ENCODE measurements at places on chromosomes 5 and 9. TPM values are rescaled to one million over a fixed set of nuclear protein-coding genes. Genes with fewer than 3 reads are reported as not detected.

Gene DOCK8
- 13.5 TPM for total RNA-seq

DNA sequence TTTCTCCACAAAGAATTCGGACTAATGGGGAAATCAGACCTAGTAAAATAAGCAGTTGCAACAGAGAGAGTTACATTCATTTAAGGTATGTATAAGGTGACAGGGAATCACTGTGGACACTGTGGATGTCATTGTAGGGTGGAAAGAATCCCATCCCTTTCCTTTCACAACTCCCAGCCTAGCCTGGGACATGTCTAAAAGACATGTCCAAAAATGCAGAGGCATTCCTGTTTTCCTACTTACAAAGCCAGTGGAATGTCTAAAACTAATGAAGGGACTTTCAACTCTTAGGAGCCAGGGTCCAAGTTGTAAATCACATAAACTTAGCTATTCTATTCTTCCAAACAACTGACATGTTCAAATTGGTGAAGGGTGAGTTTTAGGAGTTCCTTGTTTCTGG lies 511.0 kb downstream of the PRELID2 start:
- no peak for DNase-seq

Gene CXXC5
- total RNA-seq, result 28.3 TPM

Gene ADAMTS19
- 1.6 TPM for total RNA-seq

- no peak for DNase-seq
Observed at GRCh38 chr5:8954801-8955200, 591.1 kb downstream of the SEMA5A start.

GRCh38 chr9:133263557-133263956 lies 11.4 kb downstream of the ABO start:
- DNase-seq, result no peak

DNA sequence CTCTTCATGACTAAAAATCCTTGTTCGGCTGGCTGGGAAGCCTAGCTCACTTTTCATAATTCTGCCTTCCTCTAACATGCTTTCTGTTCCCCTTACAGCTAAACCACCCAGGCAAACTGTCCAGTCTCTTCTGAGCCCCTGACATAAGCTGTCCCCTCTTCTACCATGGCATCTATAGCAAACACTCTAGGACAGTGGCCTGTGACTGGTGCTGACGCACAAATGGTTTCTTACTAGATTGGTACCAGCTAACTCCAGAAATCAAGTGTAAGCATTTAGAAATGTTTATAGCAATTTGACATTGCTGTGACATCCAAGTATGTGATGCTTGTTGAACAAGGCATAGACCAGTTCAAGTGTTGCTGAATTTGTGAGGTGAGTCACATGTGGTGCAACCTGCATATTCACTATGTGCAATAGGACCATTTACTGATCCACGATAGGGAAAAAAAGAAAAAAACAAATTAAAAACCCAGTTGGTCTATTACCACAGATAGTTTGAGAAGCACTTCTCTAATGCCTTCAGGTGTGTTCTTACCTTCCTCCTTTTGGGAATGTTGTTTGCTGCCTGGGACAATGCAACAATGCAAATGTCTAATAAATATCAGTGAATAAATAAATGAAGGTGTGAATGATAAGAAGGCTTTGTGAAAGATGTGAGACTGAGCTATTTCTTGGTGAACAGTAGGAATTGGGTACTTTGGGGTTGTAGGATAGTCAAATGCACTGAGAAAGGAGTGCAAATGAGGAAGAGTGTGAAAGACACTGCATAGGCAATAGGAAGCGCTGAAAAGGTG lies 22.4 kb downstream of the ELOVL7 start:
- no peak for DNase-seq

GRCh38 chr5:150670275-150670947 lies 9.4 kb downstream of the MYOZ3 start:
- DNase-seq, result no peak

GRCh38 chr5:81749561-81750307 lies 1.2 kb downstream of the SSBP2 start:
- peak; percentile 38 for DNase-seq

GRCh38 chr9:76351006-76351405 lies 43.2 kb downstream of the RFK start:
- DNase-seq, result no peak

- peak; percentile 9 for DNase-seq
Observed at GRCh38 chr9:110340306-110340705, 2.6 kb upstream of the TXNDC8 start.

GRCh38 chr9:22483528-22484070 lies 37.0 kb downstream of the DMRTA1 start:
- DNase-seq, result no peak

- no peak for DNase-seq
Observed at GRCh38 chr9:117413346-117414219, 1.3 kb downstream of the ASTN2 start.

Gene ERMP1
- total RNA-seq, result 29.5 TPM

DNA sequence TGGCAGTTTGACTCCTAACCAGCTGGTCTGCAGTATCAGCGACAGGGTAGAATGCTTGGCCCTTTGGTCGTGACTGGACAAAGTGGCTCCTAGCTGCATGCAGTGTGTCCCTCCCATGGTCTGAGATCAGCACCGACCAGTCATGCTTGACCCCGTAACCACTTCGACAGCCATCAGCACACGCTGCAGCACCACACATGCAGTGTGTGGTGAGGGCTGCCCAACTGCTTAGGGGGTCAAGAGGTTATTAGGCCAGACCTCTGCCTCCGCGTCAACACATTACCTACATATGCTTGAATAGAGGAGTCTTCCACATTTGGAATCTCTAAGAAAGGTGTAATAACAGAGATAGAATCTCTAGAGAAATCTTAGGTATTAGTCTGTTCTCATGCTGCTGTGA lies 139.1 kb downstream of the FSTL4 start:
- no peak for DNase-seq

GRCh38 chr5:154199671-154200220 lies 9.2 kb downstream of the GALNT10 start:
- DNase-seq, result no peak

DNA sequence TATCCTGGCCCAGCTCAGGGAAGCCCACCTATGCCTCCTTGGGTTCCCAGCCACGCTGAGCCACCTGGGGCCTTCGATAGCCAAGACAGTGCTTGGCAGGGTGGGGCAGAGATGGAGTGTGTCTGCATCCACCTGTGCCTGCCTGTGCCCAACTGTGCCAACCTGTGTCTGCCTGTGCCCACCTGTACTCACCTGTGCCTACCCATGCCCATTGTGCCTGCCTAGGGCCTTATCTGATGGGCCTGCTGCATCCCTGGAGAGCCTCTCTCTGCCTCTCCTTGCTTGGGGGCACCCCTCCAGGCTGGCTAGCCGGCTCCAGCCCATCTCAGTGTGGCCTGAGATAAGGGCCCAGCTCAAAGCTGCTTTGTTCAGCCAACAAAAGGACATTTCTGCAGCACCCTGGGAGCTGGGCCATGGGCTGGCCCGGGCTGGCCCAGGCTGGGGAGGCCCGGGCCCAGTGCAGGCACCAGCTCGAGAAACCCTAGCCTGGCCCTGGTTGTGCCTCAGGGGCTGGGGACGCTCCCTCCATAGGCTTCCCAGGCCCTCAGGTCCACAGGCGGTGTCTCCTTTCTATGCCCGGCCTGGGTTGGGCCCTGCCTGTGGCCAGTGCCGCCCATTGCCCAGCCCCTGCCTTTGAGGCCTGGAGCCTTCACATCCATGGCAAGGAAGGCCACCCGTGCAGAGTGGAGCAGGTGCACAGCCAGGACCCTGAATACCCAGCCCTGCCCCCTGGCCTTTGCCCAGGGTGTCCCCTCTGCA lies 37.3 kb upstream of the NOTCH1 start:
- no peak for DNase-seq

DNA sequence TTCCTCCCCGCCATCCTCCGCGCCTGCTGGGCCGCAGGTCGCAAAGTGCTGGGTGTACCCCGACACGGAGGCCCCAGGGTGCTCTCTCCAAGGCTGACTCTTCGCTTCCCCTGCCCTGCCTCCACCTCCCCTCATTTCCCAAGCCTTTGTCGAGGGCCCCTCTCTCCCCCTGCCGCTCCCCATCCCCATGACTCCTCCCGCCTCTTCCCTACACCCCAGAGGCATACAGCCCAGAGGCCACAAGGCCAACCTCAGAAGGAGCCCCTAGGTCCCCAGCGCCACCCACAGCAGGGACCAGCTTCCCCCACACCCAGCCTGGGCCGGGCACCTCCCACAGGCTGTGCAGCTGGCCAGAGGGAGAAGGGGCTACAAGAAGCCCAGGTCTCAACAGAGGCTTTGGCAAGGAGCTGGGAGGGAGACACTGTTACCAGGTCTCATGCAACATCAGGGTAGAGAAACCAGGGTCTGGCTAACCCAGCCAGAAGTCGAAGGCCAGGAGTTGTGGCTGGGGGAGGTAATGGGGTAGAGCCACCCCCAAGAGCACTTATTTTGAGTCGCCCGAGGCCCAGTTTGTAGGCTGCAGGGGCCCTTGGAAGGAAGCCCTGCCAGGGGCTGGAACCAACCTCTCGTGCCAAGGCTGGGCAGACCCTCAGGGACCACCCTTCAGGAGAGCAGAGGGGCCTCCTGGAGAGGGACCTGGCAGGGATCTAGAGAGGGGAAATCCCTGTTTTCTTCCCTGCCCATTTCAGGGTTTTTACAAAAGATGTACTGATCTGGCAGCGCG lies 24.5 kb upstream of the SARDH start:
- DNase-seq, result no peak

Gene PTPDC1
- total RNA-seq, result 5.7 TPM

- peak; percentile 60 for DNase-seq
Observed at GRCh38 chr5:39224196-39224761, 4.9 kb upstream of the FYB1 start.

DNA sequence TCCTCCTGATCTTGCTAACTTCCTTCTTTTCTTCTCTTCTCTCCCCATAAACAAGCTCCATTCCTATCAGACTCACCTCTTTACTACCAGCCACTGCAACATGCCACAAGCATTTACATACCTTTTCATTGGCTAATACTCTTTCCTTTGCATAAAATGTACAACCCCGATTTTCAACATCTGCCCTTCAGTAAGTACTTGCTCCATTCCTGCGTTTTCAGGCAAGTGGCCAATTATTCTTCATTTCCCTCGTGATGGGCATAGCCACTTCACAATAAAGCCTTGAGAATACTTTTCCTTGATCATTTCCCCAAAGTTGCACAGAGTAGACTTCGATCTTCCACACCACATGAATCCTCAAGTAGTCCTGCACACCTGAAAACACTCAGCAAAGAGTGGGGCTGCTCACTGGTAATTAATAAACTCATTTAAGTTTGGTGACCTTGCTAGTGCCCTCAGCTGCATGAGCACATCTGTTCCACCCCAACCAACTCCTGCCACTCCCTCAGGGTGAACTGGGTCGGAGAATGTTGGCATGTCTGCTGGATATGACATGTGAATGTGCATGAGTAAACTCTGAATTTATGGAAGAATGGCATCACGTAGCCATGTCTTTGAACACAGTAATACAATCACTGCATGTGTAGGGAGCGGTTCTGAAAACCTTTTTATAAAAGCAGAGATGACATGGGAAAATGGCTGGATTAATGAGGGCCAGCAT lies 535.8 kb downstream of the SEMA5A start:
- DNase-seq, result no peak

Gene C8G
- total RNA-seq, result 15.4 TPM

GRCh38 chr5:132471944-132472343 lies 18.6 kb downstream of the IRF1 start:
- DNase-seq, result peak; percentile 31

DNA sequence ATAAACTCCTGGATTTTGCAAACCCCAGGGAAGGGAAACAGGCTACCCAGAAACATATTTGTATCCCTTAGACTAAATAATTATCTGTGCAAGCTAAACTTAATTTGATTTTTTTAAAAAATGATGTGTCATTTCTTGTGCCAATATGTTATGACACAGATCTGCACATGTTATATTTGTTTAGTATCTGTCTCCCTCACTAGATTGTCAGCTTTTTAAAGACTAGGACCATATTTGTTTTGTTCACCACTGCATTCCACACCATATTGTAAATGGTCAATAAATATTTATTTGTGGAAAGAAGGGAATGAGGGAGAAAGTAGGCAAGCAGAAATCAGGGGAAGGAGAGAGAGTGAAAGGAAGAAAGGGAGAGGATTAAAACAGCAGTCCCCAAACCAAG lies 143.3 kb upstream of the TNPO1 start:
- no peak for DNase-seq

- no peak for DNase-seq
Observed at GRCh38 chr9:89412951-89413350, 85.0 kb downstream of the SEMA4D start.

DNA sequence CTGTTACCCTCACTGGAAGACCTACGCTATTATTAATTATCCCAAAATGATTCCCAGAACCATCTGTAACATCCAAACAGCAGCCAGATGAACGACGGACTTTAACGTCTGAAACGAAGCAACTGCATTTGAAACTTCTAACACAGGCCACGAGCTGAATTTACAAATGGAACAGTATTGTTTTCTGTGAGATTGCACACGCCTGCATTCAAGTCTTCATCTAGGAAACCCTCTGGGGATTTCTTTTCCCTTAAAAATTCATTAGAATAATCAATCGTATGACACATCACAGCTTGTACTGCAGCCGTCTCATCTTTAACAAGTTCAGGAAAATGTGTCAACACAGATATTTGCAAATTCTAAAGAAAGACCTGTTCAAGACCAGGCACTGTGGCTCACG lies 80.2 kb downstream of the MYO10 start:
- no peak for DNase-seq

DNA sequence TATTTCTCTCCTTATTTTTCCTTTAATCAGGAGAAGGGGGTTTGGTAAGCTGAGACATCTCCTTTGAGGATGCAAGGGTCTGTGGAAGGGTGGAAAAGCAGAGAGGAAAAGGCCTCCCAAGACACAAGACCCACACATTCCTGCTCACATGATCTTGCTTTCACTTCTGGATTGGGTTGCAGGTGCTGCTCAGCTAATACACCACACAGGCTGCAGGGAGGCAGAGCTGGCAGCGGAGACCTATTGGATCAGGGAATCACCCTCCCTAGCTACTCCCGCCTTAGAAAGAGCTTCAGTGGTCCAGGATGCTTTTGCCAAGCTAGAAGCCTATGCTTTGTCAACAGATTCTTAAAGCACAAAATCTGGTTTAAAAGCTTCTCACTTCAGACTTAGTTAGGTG lies 87.6 kb upstream of the IL33 start:
- DNase-seq, result no peak

Gene PPIC
- total RNA-seq, result 49.7 TPM

Gene INSYN2B
- not detected for total RNA-seq

- no peak for DNase-seq
Observed at GRCh38 chr5:168987543-168988300, 313.2 kb downstream of the SLIT3 start.

Gene PPP6C
- total RNA-seq, result 41.8 TPM

GRCh38 chr9:14238518-14238917 lies 75.4 kb downstream of the NFIB start:
- no peak for DNase-seq

DNA sequence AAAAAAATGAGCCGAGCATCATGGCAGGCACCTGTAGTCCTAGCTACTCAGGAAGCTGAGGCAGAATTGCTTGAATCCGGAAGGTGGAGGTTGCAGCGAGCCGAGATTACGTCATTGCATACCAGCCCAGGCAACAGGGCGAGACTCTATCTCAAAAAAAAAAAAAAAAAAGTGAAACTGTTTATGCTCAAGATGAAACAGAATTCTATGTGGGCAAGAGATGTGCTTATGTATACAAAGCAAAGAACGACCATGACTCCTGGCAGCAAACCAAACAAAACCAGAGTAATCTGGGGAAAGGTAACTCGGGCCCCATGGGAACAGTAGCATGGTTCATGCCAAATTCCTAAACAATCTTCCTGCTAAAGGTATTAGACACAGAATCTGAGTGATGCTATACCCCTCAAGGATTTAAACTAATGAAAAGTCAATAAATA lies 32.6 kb upstream of the PLAC8L1 start:
- peak; percentile 51 for DNase-seq

Gene LCP2
- 13.5 TPM for total RNA-seq

Gene PCDHAC1
- 0.24 TPM for total RNA-seq

- DNase-seq, result peak; percentile 20
Observed at GRCh38 chr9:111179577-111179976, 141.3 kb upstream of the LPAR1 start.

Gene KYAT1
- 6.4 TPM for total RNA-seq

All from mucosa of descending colon (tissue), 3 donors.